HL-60 (cell line): ENCODE measurements at places on chromosomes 1 and 21.

GRCh38 chr1:76625886-76626678 lies 241.2 kb upstream of the ST6GALNAC5 start:
- no peak for DNase-seq

GRCh38 chr1:229862017-229862774 lies 204.8 kb upstream of the GALNT2 start:
- no peak for DNase-seq

DNA sequence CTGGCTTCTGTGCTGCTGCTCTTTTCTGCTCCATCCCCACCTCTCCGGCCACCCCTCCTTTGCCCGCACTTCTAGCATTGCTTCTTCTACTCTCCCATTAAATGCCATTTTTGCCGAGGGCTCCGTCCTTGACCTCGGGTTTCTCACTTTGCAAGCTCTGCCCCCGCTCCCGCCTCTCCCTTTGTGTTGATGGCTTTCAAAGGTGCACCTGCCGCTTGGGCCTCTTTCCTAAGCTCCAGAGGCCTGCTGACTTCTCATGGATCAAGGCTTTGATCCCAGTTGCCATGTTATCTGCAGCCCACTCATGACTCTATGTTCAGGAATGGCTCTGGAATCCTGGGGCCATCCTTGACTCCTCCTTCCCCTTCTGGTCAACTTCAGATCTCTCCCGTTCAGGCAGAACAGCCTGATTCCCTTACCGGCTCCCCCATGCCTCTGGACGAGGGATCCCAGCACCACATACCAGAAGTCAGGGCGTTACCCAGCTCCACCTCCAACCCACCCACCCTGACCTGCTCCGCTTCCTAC lies 54.3 kb downstream of the TLR5 start:
- no peak for DNase-seq

- DNase-seq, result no peak
Measured at GRCh38 chr1:206771338-206771692, 742 bp downstream of the IL19 start.

DNA sequence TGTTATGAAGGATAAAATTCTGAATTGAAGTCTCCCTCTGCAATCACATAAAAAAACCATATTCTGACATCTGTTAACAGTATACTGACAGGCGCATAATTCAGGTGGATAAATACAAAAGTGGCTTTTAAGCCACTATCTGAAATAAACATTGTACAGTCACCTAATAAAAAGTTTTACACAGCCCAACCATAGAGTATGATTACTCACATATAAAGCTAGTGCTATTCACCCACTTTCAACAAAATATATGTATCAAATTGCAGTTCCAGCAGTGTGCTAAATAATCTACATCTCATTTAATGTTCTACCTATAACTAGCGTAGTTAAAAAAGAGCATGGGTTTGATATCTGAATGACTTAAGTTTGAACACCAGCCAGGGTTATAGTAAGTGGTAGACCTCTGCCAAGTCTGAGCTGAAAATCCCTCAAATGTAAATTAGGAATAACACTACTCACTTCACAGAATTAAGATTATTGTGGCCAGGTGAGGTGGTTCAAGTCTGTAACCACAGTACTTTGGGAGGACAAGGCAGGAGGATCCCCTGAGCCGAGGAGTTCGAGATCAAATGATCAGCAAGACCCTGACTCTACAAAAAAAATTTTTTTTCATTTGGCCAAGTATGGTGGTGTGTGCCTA lies 3.9 kb downstream of the EGLN1 start:
- no peak for DNase-seq

DNA sequence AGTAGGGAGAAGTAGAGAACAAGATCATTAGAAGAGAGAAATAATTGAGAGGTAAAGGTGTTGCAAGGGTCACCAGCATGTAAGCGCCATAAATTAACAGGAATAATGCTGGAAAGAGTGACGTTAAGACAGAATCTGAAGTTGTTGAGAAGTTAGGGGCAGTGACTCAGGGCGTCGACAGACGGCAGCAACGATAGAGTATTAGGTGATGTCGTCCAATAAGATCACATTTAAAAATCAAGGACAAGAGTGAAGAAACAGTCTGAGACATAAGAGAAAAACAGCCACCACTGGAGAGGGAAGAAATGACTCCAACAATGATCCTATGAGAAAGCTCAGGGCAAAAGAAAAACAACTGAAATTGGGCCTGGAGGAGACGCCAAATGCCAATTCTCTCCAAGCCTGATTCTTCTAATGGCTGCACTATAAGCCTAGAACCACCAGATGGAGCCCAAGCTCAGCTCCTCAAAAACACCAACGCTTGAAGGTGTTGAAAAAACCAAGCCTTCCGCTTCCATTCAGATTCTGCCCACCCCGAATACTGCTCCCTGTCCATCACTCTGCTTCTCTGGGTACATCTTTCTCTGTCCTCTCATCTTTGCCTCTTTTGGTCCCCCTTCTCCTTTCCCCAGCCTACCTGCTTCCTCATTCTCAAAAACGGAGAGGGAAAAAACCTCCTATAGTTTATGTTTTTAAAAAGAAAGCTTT lies 70.0 kb downstream of the LUZP1 start:
- DNase-seq, result peak; percentile 49

DNA sequence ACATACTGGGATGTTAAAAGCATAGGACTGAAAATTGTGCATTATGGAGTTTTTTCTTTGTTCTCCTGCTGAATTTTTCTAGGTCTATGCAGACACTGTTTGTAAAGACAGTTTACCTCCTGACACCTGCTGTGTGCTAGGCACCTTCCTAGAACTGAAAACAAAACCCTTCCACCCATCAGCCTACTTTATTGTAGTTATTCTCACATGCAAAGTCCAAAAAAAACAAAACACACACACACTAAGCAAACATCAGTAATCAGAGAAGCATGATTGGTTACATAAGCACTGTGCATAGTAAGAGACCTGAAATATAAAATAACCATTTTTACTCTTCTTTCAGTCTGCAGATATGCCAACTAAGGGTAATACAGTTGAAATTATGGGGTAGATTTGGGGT lies 195.1 kb downstream of the CRB1 start:
- DNase-seq, result no peak
